ENCODE measurements at places on chromosomes 2 and 18. TPM values are rescaled to one million over a fixed set of nuclear protein-coding genes. Genes with fewer than 3 reads are reported as not detected.

- no peak overlapping the region for H3K4me3 ChIP-seq
- H3K36me3 ChIP-seq: no peaks in the 10 kb centered on the region
- DNase-seq: no peak
These were observed 66.3 kb upstream of the XPO1 start for GRCh38 chr2:61604433-61604832.

- H3K27me3 ChIP-seq: peaks cover 52% of the 10 kb centered on the region
- H3K36me3 ChIP-seq: no peaks in the 10 kb centered on the region
- no peak overlapping the region for H3K27ac ChIP-seq
- peak overlapping the region; percentile 80 for H3K4me3 ChIP-seq
- peaks cover 14% of the 10 kb centered on the region for H3K4me1 ChIP-seq
These were observed 1.9 kb downstream of the TANC1 start for GRCh38 chr2:158970241-158970751.

GRCh38 chr2:44766220-44766619 is 175.3 kb upstream of the SIX3 start:
- no peak for DNase-seq
- no peaks in the 10 kb centered on the region for H3K36me3 ChIP-seq
- no peaks in the 10 kb centered on the region for H3K4me1 ChIP-seq
- H3K4me3 ChIP-seq: no peak overlapping the region
- H3K27me3 ChIP-seq: no peaks in the 10 kb centered on the region
- H3K27ac ChIP-seq: no peak overlapping the region

DNA sequence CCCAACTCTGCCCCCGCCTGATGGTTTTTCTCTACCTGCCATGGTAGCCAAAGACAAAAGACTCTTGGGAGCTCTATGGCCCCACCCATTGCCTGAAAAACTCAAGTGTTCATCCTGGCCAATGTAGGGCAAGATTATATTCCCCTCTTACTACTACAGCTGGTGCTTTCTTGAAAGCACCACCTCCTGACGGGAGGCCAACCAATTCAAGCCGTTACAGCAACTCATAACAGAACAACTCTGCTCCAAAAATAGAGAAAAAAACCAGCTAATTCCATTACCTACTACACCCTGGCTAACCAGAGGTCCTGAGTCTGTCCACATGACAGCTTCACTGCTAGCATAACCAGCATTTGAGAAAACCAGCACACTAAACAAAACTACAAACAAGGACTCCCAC is 127.5 kb upstream of the GAREM1 start:
- H3K27me3 ChIP-seq: peaks cover 4% of the 10 kb centered on the region
- H3K4me1 ChIP-seq: no peaks in the 10 kb centered on the region
- no peak overlapping the region for H3K27ac ChIP-seq
- no peaks in the 10 kb centered on the region for H3K36me3 ChIP-seq

DNA sequence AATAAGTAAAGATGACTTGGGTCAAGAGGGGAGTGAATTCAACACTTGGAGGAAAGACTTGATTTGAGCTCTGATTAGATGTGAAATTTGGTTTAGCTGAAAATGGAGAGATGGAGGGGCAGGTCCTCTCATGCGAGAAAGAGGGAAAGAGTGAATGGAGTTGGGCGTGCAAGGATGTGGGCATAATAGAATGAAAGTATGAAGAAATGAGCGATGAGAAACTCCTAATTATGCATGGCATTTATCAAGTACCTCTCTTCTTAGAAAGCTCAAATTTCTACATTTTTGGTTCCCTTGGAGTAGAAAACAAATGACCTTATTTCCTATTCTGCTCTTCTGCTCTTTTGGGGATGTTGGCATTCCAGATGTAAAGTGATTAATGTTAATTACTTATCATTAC is 161.5 kb downstream of the PHLPP1 start:
- H3K27me3 ChIP-seq: no peaks in the 10 kb centered on the region
- no peak overlapping the region for H3K27ac ChIP-seq
- no peak overlapping the region for H3K4me3 ChIP-seq
- DNase-seq: no peak
- no peaks in the 10 kb centered on the region for H3K36me3 ChIP-seq
- peaks cover 17% of the 10 kb centered on the region for H3K4me1 ChIP-seq

PECR gene
- total RNA-seq: 20.9 TPM

CROCC2 gene
- not detected for total RNA-seq

ST6GAL2 gene
- not detected for total RNA-seq

GKN2 gene
- not detected for total RNA-seq

NTSR2 gene
- not detected for total RNA-seq
